Left kidney (tissue), 8 donors: ENCODE measurements at places on chromosomes 2 and 18.
A peak's percentile ranks its signal among the peaks of the same experiment; 100 is the strongest.

- no peak for DNase-seq
Measured at GRCh38 chr2:37934591-37935513, 9.8 kb downstream of the RMDN2 start.

- no peak for DNase-seq
Measured at GRCh38 chr2:230723363-230723762, 10.7 kb downstream of the CAB39 start.

- DNase-seq, result no peak
Measured at GRCh38 chr2:184030989-184031388, 567.3 kb upstream of the ZNF804A start.

GRCh38 chr2:30492619-30493018 lies 45.6 kb downstream of the LCLAT1 start:
- DNase-seq, result no peak

DNA sequence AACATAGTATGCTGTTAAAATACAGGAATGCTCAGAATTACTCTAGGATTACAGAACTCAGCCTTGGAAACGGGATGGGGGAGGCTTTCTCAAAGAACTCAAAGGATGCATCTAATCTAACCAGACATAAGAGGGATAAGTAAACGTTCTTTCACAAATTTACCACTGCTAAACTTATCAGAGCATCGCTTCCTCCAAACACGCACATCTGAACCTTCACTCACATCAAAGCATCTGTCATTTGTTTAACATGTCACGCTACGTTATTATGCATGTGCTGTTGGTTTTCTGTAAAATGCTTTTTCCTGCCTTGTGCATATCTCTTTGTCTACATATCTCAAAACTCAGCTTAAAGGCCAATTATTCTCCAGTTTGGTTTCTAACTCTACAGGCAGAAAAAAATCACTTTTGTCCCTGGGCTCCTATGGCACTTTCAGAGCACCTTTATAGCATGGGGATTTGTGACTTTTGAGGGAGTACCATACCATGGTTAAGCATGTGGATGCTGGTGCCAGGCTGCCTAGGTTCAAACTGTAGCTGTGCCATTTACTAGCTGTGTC lies 106.7 kb upstream of the FSHR start:
- no peak for DNase-seq

DNA sequence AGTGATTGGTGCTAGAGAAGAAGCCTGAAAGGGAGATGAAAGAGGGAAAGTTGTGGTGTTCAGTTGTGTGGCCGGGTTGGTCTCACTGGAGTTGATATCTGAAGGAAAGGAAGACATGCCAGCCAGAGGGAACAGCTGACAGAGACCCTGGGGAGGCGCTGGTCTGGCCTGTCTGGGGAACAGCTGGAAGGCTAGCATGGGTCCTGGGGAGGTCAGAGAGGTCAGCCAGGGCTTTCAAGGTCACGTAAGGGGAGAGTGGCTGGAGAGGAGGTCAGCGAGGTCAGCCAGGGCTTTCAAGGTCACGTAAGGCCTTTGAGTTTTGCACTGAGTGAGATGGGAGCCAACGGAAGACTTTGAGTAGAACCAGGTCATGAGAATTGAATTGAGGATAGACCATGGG lies 11.0 kb downstream of the DYSF start:
- no peak for DNase-seq

DNA sequence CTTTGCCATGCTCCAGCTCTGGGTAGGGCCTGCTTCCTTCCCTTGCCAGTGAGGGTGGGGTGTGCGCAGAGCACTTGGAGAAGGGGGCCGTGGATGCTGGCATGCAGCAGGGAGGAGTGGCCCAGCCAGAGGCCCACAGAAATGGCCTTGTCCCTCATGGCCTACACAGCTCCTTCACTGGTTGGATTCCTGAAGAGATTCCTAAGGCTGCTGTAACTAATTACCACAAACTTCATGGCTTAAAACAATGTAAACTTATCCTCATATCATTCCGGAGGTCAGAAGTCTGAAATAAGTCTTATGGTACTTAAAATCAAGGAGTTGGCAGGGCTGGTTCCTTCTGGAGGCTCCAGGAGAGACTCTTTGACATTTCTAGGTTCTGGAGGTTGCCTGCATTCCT lies 195.2 kb downstream of the GLI2 start:
- DNase-seq, result no peak

- no peak for DNase-seq
Measured at GRCh38 chr2:135257383-135258090, 205.4 kb downstream of the RAB3GAP1 start.

- DNase-seq, result no peak
Measured at GRCh38 chr2:232931636-232932035, 61.6 kb downstream of the SNORC start.

- DNase-seq, result no peak
Measured at GRCh38 chr2:109468893-109469292, 144.9 kb downstream of the SEPTIN10 start.

- peak; percentile 56 for DNase-seq
Measured at GRCh38 chr2:224778474-224778877, 62.3 kb upstream of the CCDC195 start.

GRCh38 chr18:59094569-59094968 lies 45.1 kb upstream of the SEC11C start:
- DNase-seq, result no peak

DNA sequence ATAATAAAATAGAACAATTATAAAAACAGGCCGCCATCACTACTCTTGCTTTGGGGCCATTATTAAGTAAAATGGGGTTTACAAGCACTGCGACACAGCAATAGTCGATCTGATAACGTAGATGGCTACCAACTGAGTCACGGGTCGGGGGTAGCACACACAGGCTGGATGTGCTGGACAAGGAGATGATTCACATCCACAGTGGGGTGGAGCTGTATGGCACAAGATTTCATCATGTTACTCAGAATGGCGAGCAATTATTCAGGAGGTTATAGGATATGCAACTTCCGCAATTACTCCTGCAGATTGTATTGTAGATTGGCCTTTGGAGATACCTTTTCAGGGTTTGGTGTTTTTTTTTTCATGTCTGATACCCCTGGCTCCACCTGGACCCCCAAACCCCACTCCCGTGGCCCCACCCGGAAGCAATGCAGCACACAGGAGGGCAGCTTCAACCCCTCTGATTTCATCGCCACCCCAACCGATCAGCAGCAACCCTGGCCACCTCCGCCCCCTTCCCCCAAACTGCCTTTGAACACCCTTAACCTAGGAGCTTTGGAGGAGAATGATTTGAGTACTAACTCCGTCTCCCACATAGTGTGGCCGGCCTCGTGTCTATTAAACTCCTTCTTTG lies 21.4 kb upstream of the MLPH start:
- no peak for DNase-seq

DNA sequence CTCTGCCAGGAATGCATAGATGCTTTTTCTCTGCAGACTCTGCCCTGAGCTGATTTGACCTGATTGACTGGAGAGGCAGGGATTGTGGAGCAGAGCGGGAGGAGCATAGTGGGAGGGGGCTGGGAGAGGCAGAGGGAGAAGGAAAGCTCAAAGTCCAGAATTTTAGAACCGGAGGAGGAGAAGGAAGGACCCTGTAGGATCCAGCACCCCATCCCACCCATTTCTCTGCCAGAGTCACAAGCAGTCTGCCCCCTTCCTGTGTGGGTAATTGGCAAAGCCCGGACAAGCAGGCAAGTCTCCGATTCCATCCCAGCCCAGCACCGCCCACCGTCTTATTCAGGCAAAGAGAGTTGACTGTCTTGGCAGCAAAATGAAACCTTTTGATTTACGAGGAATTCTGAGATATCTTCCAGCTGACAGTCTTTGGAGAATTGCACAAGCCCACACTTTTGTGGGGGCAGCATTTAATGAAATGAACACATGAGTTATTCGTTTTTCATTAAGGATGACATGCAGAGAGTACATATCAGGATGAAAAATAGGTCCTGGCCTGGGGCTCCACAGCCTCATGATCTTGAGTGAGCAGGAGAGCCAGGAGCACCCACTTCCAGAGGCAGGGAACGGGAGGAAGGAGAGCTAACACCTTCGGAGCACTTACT lies 103.1 kb downstream of the MCFD2 start:
- DNase-seq, result peak; percentile 74

GRCh38 chr2:108604196-108604595 lies 69.9 kb downstream of the LIMS1 start:
- DNase-seq, result no peak

- DNase-seq, result no peak
Measured at GRCh38 chr2:216862628-216863398, 2.9 kb upstream of the TNP1 start.

DNA sequence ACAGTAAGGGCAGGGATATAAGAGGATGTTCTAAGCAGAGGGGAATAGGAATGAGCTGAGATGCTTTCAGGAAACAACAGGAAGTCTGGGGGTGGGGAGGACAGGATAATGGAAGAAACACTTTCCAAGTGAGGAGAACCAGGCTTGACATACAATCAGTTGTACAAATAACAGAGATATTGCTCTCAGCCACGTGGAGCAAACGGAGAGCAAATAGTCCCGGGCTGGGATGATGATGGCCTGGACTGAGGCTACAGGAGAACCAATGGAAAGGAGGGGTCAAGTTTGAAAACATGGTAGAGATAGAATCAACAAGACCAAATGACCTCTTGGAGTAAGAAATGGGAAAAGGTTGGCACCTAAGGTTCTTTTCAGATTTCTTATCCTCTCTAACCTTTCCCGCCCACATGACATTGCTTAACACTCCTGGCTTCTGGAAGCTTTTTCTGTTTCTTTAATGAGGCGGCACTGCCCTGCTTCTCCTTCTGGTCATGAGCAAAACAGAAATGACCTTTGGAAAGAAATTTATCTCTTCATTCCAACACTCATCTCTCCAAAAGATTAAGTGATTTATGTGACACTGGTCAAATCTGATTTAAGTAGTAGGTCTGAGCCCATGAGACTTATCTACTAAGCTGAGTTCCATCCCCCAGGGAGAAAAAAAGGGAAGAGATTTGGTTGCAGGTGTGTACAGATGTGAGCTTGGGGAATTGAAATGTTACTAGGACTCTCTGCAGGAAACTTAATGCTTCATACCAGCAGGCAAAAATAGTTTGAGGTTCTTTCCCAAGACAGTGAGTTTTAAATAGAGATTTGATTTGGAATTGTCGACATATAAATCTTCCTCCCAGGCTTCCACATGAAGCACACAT lies 442.9 kb upstream of the HNRNPA3 start:
- no peak for DNase-seq

DNA sequence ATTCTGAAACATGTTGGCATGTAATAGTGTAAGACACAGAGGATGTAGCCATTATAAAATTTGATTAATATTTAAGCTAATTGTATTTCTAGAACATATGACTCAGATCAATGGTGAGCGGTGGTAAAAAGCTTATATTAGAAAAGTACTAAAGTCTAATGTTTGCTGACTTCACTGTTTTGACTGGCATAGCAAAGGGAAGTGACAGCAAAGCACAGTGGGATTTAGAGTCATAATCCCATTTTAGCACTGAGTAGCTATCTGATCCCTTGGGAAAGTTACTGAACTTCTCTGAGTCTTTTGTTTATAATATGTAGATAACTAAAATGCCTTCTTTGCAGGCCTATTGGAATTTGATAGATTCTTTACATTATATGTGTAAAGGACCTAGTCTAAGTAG lies 60.4 kb downstream of the KIAA1328 start:
- DNase-seq, result no peak

- DNase-seq, result no peak
Measured at GRCh38 chr2:174135981-174136380, 112.4 kb downstream of the OLA1 start.

DNA sequence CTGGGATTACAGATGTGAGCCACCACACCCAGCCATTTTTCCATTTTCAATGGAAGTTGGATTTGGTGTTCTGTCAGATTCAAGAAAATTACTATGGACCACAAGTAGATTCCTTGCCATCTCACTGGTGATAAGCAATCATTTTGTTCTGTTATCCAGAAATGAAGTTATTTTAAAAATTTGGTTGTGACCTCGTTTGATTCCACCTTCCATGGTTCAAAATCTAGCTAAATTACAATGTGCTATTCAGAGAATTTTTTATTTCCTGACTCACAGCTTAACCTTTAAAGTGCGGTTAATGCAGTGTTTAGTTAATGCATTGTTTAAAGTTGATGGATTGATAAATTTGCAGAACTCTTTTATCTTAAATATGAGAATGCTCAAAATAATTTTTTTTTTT lies 243.2 kb upstream of the BOD1L2 start:
- no peak for DNase-seq

- no peak for DNase-seq
Measured at GRCh38 chr2:132623096-132623839, 46.7 kb downstream of the LYPD1 start.

DNA sequence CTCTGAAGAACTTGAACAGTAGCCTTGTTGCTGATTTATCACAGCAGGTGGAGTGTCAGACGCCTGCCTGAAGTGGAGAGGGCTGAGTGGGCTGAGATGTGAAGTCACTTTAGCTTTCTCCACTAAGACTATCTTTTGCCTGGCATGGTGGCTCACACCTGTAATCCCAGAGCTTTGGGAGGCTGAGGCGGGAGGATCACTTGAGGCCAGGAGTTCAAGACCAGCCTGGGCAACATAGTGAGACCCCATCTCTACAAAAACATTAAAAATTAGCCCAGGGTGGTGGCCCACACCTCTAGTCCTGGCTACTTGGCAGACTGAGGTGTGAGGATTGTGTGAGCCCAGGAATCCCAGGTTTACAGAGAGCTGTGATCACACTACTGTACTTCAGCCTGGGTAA lies 60.6 kb upstream of the TTC39C start:
- DNase-seq, result no peak

GRCh38 chr2:127066942-127067341 lies 40.0 kb downstream of the BIN1 start:
- no peak for DNase-seq

GRCh38 chr2:191839918-191840804 lies 6.7 kb downstream of the CAVIN2 start:
- no peak for DNase-seq
